Left ventricle myocardium inferior (tissue), 1 donor: ENCODE measurements at places on chromosomes 1 and 21. TPM values are rescaled to one million over a fixed set of nuclear protein-coding genes. Genes with fewer than 3 reads are reported as not detected.

GJA9 gene
- total RNA-seq = not detected

NR5A2 gene
- 1.3 TPM for total RNA-seq

ESRRG gene
- 58.5 TPM for total RNA-seq

SUSD4 gene
- 2.5 TPM for total RNA-seq

SLC30A2 gene
- 7.1 TPM for total RNA-seq

LDLRAD1 gene
- not detected for total RNA-seq

CR1 gene
- total RNA-seq = 2.0 TPM

ATP1A4 gene
- 0.11 TPM for total RNA-seq

NHLH2 gene
- not detected for total RNA-seq

GALNT2 gene
- 28.3 TPM for total RNA-seq

ADGRL2 gene
- 52.5 TPM for total RNA-seq

THAP3 gene
- 14.9 TPM for total RNA-seq

BECN2 gene
- not detected for total RNA-seq

PLA2G2D gene
- total RNA-seq = not detected

FCRL5 gene
- total RNA-seq = not detected

TRAPPC3 gene
- 54.6 TPM for total RNA-seq

INSRR gene
- 0.41 TPM for total RNA-seq

RNU1-3 gene
- total RNA-seq = 6,072 TPM

RGSL1 gene
- not detected for total RNA-seq

CLDN17 gene
- total RNA-seq = not detected

LAPTM5 gene
- 18.8 TPM for total RNA-seq

SLAMF9 gene
- not detected for total RNA-seq

ZSWIM5 gene
- total RNA-seq = 0.93 TPM
